Kidney epithelial cell (primary cell): ENCODE measurements at places on chromosomes 6 and 20. TPM values are rescaled to one million over a fixed set of nuclear protein-coding genes. Genes with fewer than 3 reads are reported as not detected.

GRCh38 chr6:33967966-33968724 lies 164.3 kb upstream of the MLN start:
- DNase-seq: no peak

Gene B3GAT2
- total RNA-seq: not detected in 2 replicates

Gene IL17F
- total RNA-seq: not detected in 2 replicates

DNA sequence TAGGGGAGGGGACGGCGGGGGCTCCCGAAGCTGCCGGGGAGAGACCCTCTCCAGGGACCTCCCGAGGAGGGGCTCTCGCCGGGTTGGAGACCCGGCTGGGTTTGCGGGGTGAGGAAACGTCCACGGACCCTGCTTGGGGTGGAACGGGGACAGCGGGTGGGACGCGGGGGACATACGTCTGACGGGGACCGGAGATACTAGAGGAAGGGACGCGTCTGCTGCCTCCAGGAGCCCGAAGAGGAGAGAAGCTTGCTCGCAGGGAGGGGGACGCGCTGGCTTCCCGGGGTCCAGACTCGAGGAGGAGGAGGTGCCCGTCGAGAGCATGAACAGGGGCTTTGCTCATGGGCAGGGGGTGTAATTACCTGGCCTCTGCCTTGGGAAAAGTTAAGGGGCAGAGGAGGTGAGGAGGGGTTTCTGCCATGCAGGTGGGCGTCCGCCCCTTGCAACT lies 593 bp downstream of the DNMT3B start:
- DNase-seq: no peak

DNA sequence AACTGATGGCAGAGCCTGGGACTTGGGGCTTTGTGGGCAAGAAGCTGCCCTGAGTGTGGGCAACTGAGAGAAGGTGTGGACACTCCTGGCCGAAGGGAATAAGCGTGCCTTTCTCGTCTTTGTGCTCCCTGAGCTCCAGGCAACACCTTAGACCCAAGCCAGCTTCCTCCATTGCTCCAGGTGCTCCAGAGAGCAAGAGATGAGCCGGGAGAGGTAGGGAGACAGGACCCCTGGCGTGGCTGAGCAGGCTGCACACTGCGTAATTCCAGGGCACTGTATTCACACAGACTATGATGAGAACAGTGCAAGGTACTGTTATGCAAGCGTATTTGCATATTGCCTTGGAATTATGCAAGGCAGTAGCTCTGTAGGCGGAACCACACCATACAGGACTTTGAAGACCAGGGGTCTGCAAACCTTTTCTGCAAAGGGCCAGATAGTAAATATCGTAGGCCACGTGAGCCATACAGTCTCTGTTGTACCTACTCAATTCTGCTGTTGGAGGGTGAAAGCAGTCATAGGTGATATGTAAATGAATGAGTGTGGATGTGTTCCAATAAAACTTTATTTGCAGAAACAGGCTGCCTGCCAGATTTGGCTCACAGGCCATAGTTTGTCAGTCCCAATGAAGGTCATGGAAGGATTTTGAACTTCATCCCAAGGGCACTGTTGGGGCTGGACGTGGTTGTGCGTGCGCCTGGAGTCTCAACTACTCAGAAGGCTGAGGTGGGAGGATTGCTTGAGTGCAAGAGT lies 42.1 kb upstream of the FAM83D start:
- DNase-seq: no peak

- no peak for DNase-seq
Measured at GRCh38 chr6:28777147-28777461, 146.7 kb downstream of the TRIM27 start.

- no peak for DNase-seq
Measured at GRCh38 chr20:64027981-64028685, 7.8 kb upstream of the C20orf204 start.

DNA sequence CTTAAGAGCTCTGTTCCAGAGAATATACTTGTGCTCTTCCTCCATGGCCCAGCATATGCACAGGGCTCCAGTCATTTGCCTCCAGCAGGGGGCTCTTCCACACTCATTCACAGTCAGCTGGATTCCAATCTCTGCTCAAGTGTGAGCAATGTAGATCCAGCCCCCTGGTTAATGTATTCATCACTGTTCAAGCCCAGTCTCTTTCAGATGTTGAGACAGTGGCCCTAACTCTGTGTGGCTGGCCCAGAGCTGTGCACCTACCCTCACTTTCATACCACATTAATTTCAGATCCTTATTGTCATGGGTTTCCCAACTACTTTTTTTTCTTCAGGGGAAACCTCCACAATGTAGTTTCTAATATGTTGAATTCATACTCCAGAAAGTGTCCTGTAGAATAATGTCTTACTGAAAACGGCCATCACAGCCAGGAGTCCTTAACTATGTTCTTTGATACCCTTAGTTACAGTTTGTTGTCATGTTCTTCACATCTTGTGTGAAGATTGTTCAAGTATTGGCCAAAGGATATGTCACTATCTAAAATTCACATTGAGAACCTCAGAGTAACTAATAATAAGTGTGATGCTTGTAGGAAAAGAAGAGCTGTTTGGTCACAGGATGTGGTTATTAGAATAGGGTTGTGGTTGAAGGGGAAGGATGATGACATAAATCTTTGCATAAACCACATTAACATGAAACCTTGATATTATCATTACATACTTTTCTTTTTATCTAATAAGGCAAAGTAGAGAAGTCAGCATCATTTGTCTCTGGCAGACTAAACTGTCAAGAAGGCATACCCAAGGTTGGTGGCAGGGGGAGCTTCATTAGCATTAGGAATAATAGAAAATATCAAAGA lies 14.4 kb upstream of the HLA-DQA1 start:
- no peak for DNase-seq

Gene BPI
- total RNA-seq: not detected in 2 replicates

Gene IPCEF1
- total RNA-seq: 0.34 and 1.0 TPM in 2 replicates
